ENCODE measurements at places on chromosomes 2 and 18.

DNA sequence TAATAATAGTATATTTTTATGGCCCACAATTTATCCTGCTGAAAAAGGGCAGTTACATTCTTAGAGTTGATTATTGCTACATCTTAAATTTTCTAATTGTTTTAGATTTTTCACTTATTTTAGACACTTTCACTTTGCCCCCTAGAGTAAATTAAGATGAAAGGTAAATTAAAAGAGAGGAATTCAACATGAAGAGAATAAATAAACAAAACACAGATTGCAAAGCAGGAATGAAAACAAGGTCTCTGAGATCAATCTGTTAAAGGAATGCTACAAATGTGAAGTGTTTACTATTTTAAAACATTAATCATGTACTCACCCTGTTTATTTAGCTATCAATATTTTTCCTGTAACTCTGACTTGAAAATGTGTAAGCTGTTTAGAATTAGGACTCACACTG lies 113.5 kb upstream of the ETAA1 start:
- DNase-seq = no peak

- DNase-seq = no peak
Measured at GRCh38 chr2:160914217-160914616, 246.0 kb upstream of the TANK start.

- DNase-seq = no peak
Measured at GRCh38 chr18:22765896-22766295, 167.2 kb upstream of the RBBP8 start.

- DNase-seq = no peak
Measured at GRCh38 chr2:114192362-114192761, 250.1 kb upstream of the DPP10 start.
